ENCODE measurements at places on chromosomes 1 and 21.

- no peak for DNase-seq
Measured at GRCh38 chr1:110472546-110472945, 21.6 kb downstream of the PROK1 start.

- DNase-seq, result no peak
Measured at GRCh38 chr21:17200250-17200649, 312.6 kb upstream of the CXADR start.

GRCh38 chr1:246588159-246588721 is 22.0 kb downstream of the CNST start:
- DNase-seq, result no peak

DNA sequence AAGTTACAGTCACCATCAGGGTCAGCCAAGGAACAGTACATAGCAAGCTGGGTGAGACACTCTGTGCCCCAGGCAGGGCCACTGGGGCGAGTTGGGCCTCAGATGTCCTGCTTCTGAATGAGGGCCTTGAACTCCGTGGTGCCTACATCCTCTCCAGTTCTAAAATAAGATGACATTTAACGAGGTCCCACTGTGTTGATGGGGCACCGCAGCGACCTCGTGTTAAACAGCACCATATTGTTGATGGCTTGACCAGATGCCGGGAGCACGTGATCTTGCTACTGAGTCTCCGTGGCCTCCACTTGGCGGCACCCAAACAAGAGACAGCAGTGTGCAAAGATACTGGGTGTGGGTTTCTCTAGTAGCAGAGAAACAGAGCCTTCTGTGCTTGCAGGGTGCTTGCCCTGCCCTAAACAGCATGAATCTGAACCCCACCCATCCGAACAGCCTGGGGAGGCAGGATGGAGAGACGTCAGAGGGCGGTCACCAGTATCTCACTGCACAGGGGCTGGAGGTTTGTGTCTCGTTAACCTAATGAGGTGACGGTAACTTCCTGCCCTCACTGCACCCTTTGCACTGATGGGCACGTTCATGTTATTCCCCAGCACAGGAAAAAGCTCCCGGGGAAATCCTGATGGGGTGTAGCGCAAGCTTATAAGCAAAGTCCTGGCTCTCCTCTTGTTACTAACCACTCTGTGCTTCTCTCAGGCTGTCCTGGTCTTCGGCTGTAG is 324.4 kb downstream of the AJAP1 start:
- DNase-seq, result no peak

DNA sequence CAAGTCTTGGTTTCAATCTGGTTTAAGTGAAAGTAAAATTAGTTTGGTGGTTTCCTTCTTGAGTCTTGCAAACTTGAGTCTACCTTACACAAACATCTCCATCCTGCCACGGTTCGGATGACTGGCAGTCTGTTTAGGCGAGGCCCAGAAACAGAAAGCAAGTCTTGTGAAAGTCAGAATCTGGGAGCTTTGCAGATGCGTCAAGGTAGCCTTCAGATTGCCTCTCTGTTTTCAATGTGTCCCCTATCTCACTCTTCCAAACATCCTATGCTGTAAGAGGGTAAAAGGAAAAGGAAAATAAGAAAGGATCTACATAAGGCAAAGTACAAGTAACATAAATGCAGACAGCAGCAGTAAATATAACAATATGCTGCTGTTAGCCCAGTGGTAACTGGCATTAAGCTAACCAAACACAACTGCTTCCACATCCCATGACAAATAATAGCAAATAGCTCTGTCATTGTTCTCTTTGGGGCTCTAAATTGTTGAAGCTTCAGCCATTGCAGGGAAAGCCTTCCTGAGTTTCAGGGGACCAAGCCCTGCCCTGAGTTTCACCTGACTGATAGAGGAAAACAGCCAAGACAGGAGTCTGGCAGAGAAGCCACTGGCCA is 26.2 kb upstream of the C1orf105 start:
- peak; percentile 22 for DNase-seq

GRCh38 chr1:176566004-176566975 is 103.3 kb downstream of the PAPPA2 start:
- no peak for DNase-seq

DNA sequence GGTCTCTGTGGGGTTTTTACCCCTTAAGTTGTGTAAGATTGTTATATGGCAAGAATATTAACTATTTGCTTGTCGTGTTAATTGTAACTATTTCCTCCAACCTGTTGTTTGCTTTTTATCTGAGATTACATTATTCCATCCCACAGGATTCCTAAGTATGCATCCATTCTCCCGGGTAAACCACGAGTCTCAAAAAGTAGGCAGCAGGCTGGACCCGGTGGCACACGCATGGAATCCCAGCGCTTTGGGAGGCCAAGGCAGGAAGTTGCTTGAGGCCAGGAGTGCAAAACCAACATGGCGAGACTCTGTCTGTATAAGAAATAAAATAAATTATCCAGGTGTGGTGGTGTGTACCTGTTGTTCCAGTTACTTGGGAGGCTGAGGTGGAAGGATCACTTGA is 12.6 kb upstream of the RSPO1 start:
- no peak for DNase-seq

DNA sequence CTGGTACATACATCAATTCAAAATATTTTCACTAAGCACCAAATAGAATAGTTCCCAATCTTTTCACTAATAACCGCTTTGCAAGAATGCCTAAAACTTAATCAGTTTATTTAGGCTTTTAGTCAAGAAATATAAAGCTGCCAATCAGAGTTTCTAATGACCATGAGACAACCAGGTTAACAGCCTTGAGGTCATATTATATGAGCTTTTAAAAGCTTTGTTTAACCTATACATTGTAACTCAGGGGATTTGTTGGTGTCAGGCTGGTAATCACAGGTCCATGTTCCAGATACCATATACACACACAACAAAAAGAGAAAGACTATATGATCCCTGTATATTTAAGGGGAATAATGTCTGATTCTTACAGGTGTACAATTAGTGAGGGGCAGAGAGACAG is 246.2 kb upstream of the ADGRL2 start:
- no peak for DNase-seq

GRCh38 chr1:230899841-230900251 is 31.5 kb upstream of the C1orf198 start:
- no peak for DNase-seq

GRCh38 chr1:205171369-205171768 is 40.1 kb downstream of the DSTYK start:
- no peak for DNase-seq

DNA sequence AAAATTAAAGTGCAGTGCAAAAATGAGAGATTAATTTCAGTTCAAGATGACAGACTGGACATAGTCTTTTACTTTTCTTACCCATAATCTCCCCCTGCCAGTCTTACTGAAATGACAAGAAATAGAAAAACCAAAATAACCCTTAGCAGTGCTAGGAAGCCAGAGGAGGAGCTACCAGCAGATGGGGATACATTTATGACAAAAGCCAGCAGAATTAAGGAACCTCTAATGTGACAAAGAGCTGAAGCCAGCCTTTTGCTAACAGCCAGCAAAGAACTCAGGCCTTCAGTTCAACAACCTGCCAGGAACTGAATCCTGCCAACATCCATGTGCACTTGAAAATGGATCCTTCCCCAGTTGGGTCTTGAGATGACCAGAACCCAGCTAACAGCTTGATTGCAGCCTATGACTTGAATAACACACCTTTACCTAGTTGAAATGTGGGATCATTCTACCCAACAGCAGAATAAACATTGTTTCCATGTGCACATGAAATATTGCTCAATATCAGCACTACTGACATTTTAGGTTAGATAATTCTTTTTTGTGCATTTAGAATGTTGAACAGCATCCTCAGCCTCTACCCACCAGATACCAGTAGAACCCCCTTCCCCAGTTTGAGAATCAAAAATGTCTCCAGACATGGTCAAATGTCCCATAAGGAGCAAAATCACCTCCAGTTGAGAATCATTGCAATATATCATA is 7.9 kb upstream of the TRAF5 start:
- DNase-seq, result no peak

- DNase-seq, result no peak
Measured at GRCh38 chr1:237431448-237431847, 389.5 kb downstream of the RYR2 start.

GRCh38 chr1:116768416-116769103 is 14.3 kb downstream of the CD2 start:
- DNase-seq, result no peak

DNA sequence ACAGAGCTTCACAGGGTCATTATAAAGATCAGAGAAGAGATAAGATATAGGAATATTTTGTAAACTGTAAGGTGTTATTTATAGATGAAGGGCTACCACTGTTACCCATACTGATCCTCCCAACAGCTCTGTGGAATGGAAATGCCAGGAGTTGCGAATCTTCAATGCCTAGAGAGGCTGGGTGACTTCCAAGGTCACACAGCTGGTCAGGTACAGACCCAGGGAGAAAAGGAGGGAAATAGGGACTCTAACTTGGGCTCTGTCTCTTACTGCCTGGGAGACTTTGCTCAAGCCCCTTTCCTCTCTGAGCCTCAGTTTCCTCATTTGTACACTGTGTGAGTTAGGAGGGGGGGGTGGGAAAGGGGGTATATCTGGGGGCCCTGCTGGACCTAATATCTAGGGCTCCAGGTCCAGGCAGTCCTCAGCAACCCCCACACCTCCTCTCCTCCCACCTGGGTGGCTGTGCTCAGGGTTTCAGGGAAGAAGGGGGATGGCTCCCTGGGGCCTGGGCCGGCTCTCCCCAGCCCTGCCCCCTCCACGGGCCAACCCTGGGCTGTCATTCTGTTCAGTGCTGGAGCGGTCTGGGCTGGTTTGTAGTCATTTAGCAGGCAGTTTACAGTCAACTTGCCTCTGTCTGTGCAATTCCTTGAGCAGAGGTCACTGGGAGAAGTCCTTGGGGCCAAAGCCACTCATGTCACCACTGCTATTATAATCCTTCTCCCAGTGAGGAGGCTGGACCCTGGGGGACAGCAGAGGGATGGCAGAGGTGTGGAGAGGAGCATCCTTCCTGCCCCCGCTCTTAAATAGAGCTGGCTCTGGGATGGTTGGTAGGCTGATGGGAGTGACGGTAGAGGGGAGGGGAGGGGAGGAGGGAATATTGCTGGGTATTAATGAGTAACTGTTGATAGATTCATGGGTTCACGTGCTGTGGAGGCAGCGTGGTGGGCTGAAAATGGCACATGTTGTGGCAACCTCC is 1.7 kb downstream of the BSND start:
- DNase-seq, result no peak

GRCh38 chr1:116804736-116805135 is 50.5 kb downstream of the CD2 start:
- no peak for DNase-seq

DNA sequence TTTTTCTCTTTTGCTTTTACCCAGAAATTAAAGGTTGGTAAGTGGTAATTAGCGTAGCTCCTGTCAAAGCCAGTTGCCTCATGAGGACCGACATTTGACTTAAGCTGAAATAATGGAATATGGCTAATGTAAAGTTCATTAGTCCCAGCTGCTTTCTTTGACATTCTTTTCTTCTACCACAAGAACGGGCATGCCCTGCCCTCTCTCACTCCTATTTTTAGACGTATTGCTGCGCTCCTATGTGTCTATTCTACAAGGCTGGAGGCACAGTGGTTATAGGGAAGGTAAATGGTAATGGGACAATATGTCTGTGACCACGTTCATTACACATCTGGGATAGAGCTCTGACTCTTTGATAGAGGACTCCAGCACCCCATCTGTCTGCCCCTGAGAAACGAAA is 6.8 kb downstream of the CORT start:
- DNase-seq, result no peak

- no peak for DNase-seq
Measured at GRCh38 chr1:98887507-98887906, 117.2 kb downstream of the PLPPR5 start.

DNA sequence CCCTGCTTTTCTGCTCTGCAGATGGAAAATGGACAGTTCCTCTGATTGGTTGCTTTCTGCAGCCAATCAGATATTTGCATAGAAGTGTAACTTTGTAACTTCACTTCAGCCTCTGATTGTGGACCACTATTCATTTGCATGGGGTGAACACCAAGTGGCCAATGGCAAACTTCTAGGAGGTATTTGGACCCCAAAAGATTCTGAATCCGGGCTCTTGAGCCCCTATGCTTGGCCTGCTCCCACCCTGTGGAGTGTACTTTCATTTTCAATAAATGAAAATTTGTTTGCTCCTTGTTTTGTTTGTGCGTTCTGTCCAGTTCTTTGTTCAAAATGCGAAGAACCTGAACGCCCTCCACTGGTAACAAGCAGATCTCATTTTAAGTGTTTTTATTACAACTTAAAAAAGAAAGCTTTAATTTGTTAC is 6.4 kb upstream of the GSTM4 start:
- no peak for DNase-seq

GRCh38 chr1:8633741-8634501 is 183.5 kb downstream of the RERE start:
- no peak for DNase-seq

DNA sequence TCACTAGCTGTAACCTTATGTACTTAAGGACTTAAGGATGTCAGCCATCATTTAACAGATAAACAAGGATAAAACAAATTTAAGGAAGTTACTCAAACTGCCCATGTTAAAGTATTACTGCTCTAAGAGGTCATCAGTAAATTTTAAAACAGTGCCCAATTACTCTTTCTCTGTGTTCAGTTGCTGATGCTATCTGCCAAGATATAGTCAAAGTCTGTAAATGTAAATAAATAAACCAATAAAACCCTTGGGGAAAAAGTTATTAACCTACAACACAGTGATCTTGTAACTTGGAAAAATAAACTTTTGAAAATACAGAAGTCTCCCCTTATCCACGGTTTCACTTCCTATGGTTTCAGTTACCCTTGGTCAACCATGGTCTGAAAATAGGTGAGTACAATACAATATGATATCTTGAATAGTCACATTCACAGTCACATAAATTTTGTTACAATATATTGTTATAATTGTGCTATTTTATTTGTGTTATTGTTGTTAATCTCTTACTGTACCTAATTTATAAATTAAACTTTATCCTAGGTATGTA is 501.8 kb downstream of the LMO4 start:
- no peak for DNase-seq

DNA sequence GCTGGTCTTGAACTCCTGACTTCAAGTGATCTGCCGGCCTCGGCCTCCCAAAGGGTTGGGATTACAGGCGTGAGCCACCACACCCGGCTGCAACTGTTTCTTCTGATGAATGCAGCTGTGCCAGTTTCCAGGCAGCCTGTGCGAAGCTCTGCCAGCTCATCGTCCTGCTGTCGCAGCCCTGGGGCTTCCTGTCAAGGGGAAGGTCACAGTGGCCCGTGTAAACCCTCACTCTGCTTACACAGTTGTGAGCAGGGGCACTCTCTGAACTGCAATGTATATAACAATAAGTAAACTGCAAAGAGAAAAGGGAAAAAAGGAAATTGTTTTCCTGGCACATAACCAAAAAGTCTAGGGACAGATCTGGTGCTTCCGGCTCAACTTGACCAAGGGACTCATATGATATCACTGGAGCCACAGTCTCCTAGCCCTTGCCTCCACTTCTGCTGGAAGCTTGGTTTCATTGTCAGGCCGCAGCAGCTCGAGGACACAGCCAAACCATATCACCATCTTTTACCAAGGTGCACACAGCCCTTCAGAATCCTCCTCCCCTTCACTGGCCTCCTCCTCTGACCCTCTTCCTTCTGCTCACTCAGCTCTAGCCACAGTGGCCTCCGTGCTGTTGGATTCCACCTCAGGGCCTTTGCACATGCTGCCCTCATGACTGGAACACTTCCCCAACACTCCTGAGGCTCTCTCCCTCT is 22.8 kb upstream of the LBR start:
- no peak for DNase-seq
